ENCODE measurements at places on chromosomes 4 and X. TPM values are rescaled to one million over a fixed set of nuclear protein-coding genes. Genes with fewer than 3 reads are reported as not detected.

- H3K4me1 ChIP-seq, result no peaks in the 10 kb centered on the region
- H3K36me3 ChIP-seq, result no peaks in the 10 kb centered on the region
- no peak overlapping the region for H3K4me3 ChIP-seq
- no peaks in the 10 kb centered on the region for H3K27me3 ChIP-seq
Observed at GRCh38 chr4:123841447-123842121, 445.0 kb downstream of the SPRY1 start.

GRCh38 chrX:11427453-11428071, 134.3 kb downstream of the AMELX start:
- H3K4me1 ChIP-seq, result no peaks in the 10 kb centered on the region
- H3K27me3 ChIP-seq, result no peaks in the 10 kb centered on the region
- H3K27ac ChIP-seq, result no peak overlapping the region
- no peaks in the 10 kb centered on the region for H3K36me3 ChIP-seq
- H3K4me3 ChIP-seq, result peak overlapping the region; percentile 45
- no peak for DNase-seq

- H3K36me3 ChIP-seq, result no peaks in the 10 kb centered on the region
- H3K4me3 ChIP-seq, result no peak overlapping the region
- no peaks in the 10 kb centered on the region for H3K4me1 ChIP-seq
- peaks cover 9% of the 10 kb centered on the region for H3K27me3 ChIP-seq
- no peak overlapping the region for H3K27ac ChIP-seq
Observed at GRCh38 chr4:80240976-80241375, 25.5 kb upstream of the FGF5 start.

GRCh38 chr4:116913451-116913850, 171.9 kb downstream of the TRAM1L1 start:
- no peak for DNase-seq
- no peaks in the 10 kb centered on the region for H3K4me1 ChIP-seq
- no peaks in the 10 kb centered on the region for H3K36me3 ChIP-seq
- no peaks in the 10 kb centered on the region for H3K27me3 ChIP-seq
- H3K4me3 ChIP-seq, result no peak overlapping the region

- H3K27me3 ChIP-seq, result no peaks in the 10 kb centered on the region
- no peak overlapping the region for H3K4me3 ChIP-seq
- no peaks in the 10 kb centered on the region for H3K4me1 ChIP-seq
- DNase-seq, result no peak
Observed at GRCh38 chr4:94636004-94636403, 121.8 kb upstream of the BMPR1B start.

DNA sequence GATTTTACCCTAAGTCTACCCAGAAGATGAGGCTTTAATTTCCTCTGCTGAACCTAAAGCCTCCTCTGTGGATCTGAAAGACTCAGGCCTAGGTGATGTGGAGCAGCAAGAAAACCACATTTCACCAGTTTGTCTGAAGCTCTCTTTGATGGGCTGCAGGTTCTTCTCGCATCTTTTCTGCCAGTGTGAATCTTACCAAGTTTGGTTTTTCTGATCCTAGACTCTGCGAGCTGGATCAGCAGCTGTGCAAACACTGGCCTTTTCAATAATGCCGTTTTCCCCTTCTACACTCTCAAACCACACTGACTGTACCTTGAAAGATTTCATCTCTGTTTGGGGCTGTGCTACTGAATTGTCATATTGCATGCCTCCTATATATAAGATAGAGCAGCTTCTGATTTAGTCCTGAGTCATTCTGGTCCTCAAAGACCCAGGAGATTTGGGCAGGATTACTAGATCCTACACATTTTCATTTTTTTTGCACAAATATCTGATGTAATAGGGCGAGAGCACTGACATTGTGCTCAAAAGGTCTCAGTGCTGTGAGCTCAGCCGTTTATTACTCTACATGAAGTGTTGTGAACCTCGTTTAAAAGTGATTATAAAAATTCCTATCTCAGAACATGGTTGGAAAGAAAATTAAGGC, 133.6 kb upstream of the FAM9C start:
- H3K27ac ChIP-seq, result no peak overlapping the region
- no peak overlapping the region for H3K4me3 ChIP-seq
- no peaks in the 10 kb centered on the region for H3K36me3 ChIP-seq
- DNase-seq, result no peak

- H3K27me3 ChIP-seq, result no peaks in the 10 kb centered on the region
- DNase-seq, result no peak
- no peaks in the 10 kb centered on the region for H3K36me3 ChIP-seq
- H3K27ac ChIP-seq, result no peak overlapping the region
Observed at GRCh38 chr4:52950226-52950625, 88.1 kb downstream of the RASL11B start.

DNA sequence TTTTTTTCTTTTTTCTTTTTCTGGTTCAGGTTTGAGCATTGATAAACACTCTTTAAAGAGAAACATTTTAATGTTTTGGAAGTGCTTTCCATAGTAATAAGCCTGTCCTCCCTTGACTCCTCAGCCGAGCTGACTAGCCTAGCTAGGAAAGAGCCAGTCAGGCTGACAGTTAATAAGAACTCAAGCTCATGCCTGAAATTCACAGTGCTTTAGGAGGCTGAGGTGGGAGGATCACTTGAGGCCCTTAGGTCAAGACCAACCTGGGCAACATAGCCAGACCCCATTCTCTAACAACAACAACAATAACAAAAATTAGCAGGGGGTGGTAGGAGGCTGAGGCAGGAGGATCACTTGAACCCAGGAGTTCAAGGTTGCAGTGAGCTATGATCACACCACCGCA, 53.4 kb upstream of the ZCCHC13 start:
- DNase-seq, result no peak
- peak overlapping the region; percentile 56 for H3K27ac ChIP-seq
- no peaks in the 10 kb centered on the region for H3K27me3 ChIP-seq
- H3K36me3 ChIP-seq, result no peaks in the 10 kb centered on the region
- peaks cover 3% of the 10 kb centered on the region for H3K4me1 ChIP-seq
- H3K4me3 ChIP-seq, result no peak overlapping the region

DNA sequence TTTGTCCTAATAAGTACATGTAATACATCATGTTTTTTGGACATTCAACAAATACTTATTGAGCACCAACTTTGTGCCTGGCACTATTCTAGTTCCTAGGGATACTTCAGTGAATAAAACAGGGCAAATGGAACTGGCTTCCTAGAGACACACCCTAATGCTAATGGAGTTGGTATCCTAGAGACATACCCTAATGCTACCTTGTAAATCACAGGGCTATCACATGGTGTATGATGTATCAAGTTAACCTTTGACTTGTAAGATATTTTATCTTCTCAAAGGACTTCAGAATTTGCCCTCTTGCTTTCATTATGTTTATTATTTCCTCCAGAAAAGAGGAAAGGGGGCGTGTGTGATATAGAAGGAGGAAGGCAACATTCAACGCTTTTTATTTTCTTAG, 10.1 kb downstream of the GK start:
- H3K36me3 ChIP-seq, result no peaks in the 10 kb centered on the region
- no peaks in the 10 kb centered on the region for H3K4me1 ChIP-seq
- no peak overlapping the region for H3K4me3 ChIP-seq
- no peak overlapping the region for H3K27ac ChIP-seq
- DNase-seq, result no peak

Gene PASD1
- total RNA-seq, result not detected

DNA sequence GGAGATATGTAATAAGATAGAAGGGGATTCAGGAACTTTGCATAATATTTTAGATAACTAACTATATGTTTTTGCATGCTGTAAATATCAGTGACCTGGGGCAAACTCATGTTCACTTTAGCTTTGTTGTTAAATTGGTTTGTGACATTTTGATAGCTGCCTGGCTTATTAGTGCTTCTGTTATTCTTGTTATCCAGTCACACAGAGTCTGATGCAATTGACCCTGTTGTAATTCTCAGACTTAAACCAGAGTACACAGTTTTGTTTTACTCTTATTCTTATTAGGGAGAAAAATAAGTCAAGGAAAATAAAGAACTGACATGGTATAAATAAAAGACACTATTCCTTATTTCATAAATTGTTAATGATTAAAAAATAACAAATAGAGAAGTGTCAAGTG, 516.7 kb upstream of the SLIT2 start:
- no peak for DNase-seq
- H3K4me1 ChIP-seq, result no peaks in the 10 kb centered on the region
- no peak overlapping the region for H3K27ac ChIP-seq
- no peaks in the 10 kb centered on the region for H3K36me3 ChIP-seq
- no peak overlapping the region for H3K4me3 ChIP-seq

Gene MSX1
- total RNA-seq, result 5.4 TPM

DNA sequence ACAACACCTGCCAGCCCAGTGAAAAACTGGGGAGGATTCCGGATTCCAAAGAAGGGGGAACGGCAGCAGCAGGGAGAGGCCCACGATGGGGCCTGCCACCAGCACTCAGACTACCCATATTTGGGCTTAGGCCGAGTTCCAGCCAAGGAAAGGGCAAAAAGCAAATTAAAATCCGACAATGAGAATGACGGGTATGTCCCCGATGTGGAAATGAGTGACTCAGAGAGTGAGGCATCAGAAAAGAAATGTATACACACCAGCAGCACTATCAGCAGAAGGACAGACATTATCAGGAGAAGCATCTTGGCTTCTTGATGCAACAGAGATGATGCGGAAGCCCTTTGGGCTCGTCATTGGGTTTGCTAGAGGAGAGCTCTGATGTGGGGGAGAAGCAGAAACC, 62.4 kb downstream of the JADE1 start:
- H3K27ac ChIP-seq, result no peak overlapping the region
- no peaks in the 10 kb centered on the region for H3K36me3 ChIP-seq
- no peak for DNase-seq
- H3K27me3 ChIP-seq, result no peaks in the 10 kb centered on the region
- H3K4me3 ChIP-seq, result no peak overlapping the region

- H3K27me3 ChIP-seq, result no peaks in the 10 kb centered on the region
- H3K27ac ChIP-seq, result no peak overlapping the region
- H3K4me1 ChIP-seq, result no peaks in the 10 kb centered on the region
Observed at GRCh38 chr4:99723612-99724011, 66.0 kb upstream of the C4orf54 start.

DNA sequence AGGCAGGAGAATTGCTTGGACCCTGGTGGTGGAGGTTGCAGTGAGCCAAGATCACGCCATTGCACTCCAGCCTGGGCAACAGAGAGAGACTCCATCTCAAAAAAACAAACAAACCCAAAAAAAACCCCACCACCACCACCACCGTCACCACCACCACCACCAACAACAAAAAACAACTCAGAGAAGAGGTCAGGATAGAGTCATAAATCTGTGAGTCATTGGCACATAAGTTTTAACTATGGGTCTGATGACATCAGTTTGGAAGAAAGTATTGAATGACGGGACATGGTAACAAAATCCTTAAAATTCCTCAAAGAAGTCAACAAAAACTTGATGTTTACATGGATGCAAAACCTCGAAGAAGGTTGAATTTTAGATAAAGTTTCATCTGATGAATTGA, 288.0 kb upstream of the SFRP2 start:
- no peak overlapping the region for H3K4me3 ChIP-seq
- no peak overlapping the region for H3K27ac ChIP-seq
- no peaks in the 10 kb centered on the region for H3K27me3 ChIP-seq
- no peak for DNase-seq
- no peaks in the 10 kb centered on the region for H3K36me3 ChIP-seq
- no peaks in the 10 kb centered on the region for H3K4me1 ChIP-seq
